ENCODE measurements at places on chromosomes 16 and 17.

DNA sequence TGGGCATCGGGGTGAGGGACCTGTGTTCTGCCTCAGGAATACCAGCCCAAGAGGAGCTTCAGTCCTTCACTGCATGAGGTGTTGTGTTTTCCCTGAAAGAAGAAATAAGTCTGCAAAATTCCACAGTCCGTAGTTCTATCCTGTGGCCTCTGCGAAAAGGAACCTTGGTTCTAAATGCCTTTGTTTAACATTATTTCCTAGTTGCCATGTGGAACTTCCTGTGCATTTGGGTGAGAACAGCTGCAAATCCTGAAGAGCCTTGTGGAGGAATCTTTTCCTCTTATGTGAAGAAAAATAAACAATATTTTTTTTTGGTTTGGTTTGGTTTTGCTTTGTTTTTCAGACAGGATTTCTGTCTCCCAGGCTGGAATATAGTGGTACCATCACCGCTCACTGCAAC is 9.8 kb downstream of the PSKH1 start:
- DNase-seq: no peak

- no peak for DNase-seq
Measured at GRCh38 chr17:78769196-78769773, 12.8 kb downstream of the CYTH1 start.

DNA sequence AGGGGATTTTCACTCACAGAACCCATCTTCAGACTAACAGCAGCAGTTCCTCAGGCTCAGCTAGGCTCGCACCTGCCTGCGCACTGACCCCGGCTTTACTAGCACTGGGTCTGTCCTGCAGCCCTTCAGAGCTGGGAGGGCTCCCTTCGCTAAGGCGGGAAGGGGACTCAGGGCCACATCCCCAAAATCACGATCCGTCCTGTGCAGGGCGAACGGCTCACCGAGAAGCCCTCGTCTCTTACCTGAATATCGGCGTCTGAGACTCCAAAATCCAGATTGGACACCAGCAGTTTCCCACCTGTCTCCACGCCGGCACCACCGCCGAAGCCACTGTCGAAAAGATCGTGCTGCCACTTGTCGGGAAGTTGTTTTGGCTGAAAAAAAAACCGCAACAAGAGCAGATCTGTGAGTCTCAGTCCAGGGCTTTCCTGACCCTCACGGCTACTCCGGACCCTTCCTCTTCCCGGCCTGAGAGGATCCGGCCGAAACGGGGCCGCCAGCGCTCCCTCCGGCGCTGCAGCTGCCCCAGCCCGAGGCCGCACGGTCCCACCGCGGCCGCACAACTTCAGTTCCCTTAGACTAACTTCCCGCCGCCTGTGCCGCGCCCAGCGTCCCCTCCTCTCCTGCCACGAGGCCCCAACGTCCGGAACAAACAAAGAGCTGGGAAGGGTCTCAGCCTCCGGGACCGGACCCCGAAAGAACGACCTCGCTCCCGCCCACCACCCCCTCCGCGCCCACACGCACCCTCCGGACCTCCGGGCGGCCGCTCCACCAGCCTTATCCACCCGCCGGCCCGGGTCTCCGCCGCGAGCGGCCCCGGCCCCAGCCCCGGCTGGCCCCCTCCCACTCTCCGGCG is 711 bp downstream of the ALYREF start:
- DNase-seq: no peak

GRCh38 chr17:42136654-42137051 is 14.0 kb downstream of the HSPB9 start:
- DNase-seq: no peak

DNA sequence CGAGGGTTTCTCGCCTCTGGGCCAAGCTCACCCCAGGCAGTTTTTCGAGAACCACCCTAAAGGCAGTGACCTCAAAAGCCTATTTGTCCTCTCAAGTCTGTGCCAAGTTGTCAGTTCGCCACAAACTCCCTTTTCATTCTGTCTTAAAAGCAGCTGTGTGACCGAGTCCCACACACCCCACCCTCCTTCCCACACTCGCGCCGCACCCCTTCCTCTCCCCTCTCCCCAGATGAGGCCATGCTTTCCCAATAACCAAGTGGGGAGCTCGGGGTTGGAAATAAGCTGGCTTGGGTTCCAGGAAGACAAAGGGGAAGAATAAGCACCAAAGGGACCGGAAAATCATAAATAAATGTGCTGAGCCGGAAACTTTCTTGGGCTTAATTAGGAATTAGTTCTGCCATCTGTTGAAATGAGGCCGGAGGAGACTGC is 36.7 kb downstream of the GRIN2C start:
- no peak for DNase-seq

DNA sequence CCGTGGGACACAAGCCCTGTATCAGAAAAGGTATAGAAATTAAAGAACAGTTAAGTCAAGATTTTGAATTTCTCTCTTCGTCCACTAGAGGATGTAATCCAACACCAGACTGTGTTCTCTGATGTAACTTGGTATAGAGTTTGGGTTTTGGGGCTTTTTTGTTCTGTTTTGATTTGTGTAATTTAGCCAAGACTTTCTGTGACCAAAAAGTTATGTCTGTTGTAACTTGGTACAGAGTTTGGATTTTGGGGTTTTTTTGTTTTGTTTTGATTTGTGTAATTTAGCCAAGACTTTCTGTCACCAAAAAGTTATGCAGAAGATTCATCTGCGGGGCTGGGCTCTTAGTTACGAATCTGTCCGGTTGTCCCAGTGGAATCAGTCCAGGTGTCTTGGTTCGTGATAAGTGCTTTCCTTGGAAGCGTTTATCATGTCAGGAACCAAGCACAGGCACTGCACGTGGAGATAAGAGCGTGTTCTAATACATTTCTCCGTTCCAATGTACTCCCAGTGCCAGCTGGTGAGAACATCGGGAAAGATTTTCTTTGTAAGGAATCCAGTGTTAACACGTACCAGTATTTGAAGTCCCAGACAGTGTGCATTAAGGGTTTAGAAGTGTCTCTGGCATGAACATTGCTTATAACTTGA is 44.1 kb upstream of the SEC14L1 start:
- DNase-seq: no peak

DNA sequence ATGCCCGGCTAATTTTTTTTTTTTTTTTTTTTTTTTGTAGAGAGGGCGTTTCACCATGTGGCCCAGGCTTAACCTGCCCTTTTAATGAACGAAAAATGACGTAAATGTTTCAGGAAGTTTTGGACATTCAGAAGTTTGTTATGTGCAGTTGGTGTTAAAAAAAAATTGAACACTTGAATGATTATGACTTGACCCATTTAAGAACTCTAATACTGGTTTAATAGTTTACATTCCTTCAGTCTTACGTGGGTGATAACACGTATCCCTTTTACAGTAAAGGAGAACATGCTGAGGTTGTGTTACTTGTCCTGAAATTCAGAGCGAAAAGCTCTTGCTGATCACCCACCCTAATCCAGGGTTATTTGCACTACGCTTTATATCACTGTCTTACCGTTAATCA is 1.7 kb downstream of the MLYCD start:
- no peak for DNase-seq

DNA sequence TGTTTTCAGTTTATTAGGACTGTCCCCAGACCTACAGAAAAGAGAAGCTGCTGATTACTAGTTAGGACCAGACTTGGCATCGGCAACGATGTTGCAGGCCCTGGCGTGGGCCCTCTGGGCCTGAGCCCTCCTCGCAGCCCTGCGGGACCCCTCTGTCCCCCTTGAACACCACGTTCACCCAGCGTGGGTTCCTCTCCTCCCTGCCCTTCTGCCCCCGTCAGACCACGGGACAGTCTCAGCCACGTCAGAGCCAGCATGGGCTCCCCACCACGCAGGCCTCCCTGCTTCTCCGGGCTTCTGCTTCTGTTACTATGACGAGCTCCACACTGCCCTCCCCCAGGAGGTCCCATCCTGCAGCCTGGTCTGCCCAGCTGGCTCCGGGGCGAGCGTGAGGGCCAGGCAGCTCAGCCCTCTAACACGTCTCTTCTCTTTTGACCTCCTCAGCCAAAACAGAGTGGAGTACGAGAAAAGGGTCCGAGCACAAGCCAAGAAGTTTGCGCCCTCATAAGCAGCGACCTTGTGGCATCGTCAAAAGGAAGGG is 9.1 kb upstream of the BAIAP3 start:
- no peak for DNase-seq

DNA sequence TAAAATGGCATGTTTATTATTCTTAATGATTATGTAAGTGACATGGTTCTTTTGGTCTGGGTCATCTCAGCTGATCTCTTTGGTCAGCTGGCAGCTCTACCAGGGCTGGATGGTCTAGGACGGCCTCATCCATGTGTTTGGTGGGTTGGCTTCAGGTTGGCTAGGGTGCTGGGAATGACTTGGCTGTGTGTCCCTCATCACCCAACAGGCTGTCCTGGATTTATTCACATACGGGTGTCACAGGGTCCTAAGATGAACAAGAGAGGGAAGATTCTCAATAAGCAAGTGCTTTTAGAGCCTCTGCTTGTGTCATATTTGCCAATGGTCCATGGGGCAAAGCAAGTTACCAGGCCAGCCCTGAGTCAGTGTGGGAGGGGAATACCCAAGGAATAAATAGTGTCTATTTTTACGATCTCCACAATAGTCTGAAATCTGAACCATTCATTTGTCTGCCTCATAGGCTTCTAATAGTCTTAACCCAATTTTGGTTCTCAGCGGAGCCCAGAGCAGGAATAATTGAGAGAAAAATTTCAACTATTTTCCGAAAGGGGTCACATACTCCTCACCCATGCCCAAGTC is 157.5 kb downstream of the HS3ST2 start:
- no peak for DNase-seq

- no peak for DNase-seq
Measured at GRCh38 chr17:80469667-80470066, 6.7 kb downstream of the NPTX1 start.

DNA sequence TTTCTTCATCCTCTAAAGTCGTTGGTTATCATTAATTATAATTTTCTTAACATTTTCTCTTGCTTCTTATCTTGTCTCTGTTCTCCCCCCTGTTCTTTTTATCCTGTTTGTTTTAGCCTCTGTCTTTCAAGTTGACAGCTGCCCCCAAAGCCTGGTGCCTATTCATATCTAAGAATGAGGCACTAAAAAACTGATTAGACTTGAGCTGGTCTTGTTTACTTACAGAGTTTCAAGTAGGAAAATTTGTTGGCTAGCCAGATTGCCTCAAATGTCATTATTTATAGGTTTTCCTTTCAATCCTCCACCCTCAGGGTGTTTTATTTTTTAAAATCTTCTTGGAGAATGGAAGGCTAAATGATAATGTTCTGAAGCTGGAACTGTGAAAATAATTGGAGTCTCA is 236.0 kb downstream of the UTP18 start:
- DNase-seq: no peak

DNA sequence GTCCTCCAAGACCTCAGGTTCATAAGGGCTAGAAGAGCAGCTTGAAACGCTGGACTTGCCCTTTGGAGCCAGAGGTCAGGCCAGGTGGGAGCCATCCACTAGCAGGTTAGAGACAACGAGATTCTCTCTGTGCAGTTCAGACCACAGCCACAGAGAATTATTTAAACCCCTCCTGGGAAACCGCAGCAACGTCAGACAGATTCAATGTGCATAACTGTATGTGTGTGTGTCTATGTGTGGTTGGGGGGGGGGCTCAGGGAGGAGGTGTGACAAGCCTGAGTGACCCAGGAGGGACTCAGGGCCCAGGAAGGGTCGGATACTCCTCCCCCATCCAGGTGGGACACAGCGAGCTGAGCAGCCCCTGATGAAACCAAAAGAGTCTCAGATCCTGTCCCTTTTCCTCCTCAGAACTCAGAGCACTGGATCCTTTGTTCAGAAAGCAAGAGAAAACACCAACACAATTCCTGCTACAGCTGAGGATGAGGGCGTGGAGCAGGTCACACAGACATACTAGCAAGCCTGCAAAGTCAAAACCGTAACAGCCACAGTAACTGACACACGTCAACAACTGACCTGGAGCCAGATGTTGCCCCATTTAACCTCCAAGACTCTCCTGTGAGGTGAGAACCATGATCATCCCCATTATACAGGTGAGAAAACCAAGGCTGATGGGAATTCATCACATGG is 66.8 kb downstream of the XYLT1 start:
- no peak for DNase-seq

DNA sequence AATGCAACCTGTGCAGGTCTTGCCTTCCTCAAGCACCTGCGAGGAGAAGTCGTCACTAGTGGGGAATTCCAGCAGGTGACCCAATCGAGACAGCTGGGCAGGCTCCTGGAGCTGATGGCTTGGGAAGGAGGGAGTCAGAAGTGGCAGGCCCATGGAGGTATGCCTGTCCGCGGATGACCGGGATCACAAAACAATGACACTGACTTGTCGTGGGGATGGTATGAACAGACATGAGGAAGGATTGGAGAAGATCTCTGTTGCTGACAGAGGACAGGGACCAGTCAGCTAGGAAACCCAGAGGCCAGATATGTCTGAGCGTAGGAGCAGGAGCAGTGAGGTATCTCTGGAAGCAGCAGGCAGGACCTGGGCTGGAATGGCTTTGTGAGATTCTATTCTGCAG is 233.3 kb downstream of the SOX9 start:
- no peak for DNase-seq

- DNase-seq: no peak
Measured at GRCh38 chr16:4361944-4362311, 9.7 kb upstream of the VASN start.

- no peak for DNase-seq
Measured at GRCh38 chr17:3801347-3801746, 359 bp upstream of the ITGAE start.

GRCh38 chr16:28168991-28169554 is 42.7 kb downstream of the XPO6 start:
- DNase-seq: peak; percentile 53

- peak; percentile 15 for DNase-seq
Measured at GRCh38 chr16:56950881-56951771, 10.6 kb upstream of the CETP start.

- no peak for DNase-seq
Measured at GRCh38 chr17:53628011-53628410, 194.7 kb upstream of the KIF2B start.

- no peak for DNase-seq
Measured at GRCh38 chr16:14347706-14348105, 276.6 kb downstream of the MRTFB start.

DNA sequence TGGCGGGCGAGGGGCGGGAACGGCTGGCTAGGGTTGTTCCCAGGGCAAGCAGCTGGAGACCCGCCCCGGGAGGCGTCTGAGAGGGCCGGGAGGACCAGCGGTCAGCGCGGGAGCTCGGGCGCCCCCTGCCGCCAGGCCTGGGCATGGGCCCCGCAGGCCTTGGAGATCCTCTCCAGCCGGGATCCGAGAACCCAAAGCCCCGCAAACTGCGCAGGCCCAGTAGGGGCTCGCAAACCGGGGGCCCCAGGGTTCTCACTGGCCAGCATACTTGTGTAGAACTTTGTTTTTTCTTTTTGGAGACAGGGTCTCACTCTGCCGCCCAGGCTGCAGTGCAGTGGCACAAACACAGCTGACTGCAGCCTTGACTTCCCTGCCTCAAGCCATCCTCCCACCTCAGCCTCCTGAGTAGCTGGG is 20.8 kb upstream of the ZNF423 start:
- no peak for DNase-seq

Data from activated naive CD4-positive, alpha-beta T cell (primary cell).